Activated CD8-positive, alpha-beta memory T cell treated with anti-CD3 and anti-CD28 coated beads for 24 hours (primary cell): ENCODE measurements at places on chromosomes 12 and 14.

DNA sequence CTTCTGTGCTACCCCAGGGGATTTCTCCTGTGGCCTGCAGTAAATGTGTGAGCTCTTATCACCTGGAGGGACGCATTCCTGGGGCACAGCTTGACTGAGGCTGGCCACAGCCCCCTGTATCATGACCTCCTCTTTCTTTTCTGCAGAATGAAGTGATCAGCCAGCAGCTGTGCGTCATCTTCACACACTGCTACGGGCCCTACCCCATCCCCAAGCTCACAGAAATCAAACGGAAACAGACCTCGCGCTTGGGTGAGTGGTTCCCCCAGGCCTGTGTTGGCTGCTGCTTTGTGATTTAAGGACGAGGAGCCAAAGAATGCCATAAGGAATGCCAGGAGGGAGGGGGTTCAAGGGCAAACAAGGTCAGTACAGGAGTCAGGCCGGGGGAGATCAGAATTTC, 50.5 kb upstream of the PWP1 start:
- no peak for DNase-seq

GRCh38 chr14:22177870-22178269, 411.2 kb downstream of the DAD1 start:
- DNase-seq: no peak

DNA sequence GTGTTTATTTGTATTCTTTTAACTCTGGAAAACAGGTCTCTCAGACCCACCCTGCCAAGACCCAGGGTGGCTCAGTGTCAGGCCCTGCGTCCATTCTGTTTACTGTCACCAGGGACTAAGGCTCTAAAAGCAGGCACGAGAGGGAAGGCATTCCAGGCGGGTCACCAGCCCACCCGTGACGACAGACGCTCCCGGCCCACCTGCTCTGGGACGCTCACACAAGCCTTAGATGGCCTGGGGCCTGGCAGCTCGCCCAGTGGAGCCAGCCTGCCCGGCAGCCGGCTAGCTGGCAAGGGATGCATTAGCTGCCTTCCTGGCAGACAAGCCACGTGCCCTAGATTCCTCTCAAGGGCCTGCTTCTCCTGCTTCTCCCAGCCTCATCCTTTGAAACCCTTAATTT, 9.2 kb upstream of the NUAK1 start:
- no peak for DNase-seq

DNA sequence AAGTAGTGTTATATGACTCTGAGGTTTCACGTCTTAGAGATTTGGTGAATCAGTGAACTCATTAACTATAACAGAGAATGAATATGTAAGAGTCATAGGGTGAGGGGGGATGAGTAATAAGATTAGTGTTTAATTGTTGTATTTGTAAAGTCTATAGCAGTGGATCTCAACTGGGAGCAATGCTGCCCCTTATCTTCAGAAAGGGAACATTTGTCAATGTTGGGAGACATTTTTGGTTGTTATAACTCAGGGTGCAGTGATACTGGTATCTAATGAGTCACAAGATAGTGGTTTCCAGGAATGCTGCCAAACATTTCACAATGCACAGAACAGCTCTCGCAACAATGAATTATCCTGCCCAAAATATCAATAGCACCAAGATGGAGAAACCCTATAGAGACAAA, 1193.7 kb downstream of the GALC start:
- DNase-seq: no peak

GRCh38 chr14:22380571-22381407, 208.2 kb downstream of the DAD1 start:
- no peak for DNase-seq

GRCh38 chr12:124682425-124683151, 115.2 kb upstream of the NCOR2 start:
- no peak for DNase-seq
